ENCODE measurements at places on chromosomes 3 and 15.

DNA sequence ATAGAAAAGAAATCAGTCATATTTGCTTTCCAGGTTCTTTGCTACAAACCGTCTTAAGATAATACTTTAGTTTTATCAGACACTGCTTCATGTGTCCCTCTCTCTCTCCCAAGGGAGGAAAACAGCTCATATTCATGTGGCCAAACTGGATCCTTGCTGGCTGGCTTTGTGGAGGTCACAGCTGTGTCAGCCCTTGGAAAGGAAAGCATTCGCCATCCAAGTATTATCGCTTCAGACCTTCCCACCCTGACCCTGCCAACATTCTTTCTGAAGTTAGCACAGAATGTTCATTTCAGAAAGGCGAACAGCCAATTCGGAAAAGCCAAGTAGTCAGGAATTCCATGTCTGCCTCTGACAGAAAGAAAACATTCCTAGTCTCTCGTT is 213.6 kb downstream of the FEZF2 start:
- DNase-seq, result no peak

GRCh38 chr3:15815696-15816095 is 17.9 kb upstream of the ANKRD28 start:
- DNase-seq, result no peak

DNA sequence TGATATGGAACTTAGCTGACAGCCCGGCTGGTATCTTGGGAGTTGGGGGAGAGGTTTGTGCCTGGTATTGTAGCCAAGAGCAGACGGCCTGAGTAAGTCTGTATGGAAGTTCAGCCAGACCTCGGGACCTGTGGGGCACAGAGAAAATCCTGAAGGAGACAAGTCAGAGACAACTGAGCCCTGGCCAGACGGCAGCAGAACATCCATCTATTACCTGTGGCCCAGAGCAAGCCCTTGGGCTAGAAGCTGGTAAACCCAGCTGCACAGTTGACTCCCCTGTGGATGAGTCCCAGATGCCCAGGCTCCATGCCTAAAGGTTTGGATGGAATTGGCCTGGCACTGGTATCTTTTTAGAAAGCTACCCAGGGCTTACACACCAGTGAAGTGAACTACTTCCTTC is 70.4 kb upstream of the DLG1 start:
- no peak for DNase-seq

- DNase-seq, result no peak
These were observed 81.6 kb downstream of the PLXNA1 start for GRCh38 chr3:127064391-127065137.

GRCh38 chr15:85381850-85382751 is 1.7 kb downstream of the AKAP13 start:
- no peak for DNase-seq

- no peak for DNase-seq
These were observed 55.0 kb downstream of the MINDY4B start for GRCh38 chr3:150850191-150850590.

GRCh38 chr3:126051741-126052140 is 32.2 kb downstream of the SLC41A3 start:
- DNase-seq, result no peak

- DNase-seq, result no peak
These were observed 7.9 kb upstream of the ANPEP start for GRCh38 chr15:89822611-89822950.

GRCh38 chr3:179945569-179945968 is 91.2 kb downstream of the PEX5L start:
- no peak for DNase-seq

GRCh38 chr15:99138491-99138982 is 33.7 kb downstream of the SYNM start:
- DNase-seq, result no peak

All from CD4-positive, alpha-beta T cell treated with Interleukin-6 for 4 hours (primary cell).